ENCODE measurements at places on chromosomes 16 and 17.

DNA sequence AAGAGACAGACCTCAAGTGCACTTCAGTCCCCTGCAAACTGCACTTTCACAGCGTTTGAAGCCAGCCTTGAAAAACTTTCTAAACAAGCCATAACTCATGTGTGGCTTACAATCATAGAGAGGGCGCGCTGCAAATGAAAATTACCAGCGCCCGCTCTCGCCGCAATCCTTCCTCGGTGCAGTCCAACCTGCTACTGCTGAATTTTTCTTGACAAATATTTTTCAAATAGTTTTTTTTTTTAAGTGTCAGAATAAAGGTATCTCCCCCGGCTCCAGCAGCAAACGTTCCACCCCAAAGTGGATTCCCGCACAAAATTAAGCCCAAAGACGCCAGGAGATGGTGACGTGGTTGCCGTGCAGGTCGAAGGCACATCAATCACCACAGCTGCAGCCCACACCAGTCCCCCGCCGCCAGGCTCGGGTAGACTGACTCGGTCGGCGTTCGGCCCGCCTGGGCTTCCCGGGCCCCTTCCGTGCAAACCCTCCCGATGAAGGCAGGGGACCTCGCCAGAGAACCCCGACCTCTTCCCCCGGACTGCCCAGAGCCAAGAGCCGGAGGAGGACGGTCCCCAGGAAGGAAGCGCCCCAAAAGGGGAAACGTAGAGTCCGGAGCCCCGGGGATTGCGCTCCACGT is 630 bp downstream of the GRB2 start:
- DNase-seq, result peak; percentile 61

DNA sequence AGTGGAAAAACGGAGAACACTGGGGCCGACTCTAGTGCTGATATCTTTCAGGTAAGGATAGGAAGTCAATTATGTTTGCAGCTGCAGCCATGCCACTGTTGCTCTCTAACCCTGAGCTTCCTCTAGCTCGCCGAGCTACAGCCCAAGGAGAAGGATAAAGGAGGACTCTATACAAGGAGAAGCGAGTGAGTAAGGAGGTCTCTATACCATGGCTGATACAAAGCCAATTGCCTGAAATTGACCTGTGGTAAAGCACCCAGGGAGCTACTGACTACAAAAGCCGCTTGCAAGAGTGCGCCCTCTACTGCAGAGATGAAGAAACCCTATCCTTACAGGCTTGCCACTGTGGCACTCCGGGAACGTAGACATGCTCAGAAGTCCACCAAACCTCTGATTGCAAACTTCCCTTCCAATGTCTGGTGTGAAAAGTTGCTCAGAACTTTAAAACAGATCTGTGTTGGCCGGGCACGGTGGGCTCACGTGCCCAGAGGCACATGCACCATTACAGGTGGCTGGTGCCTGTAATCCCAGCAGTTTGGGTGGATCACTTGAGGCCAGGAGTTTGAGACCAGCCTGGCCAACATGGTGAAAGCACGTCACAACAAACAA is 10.8 kb upstream of the SLC46A1 start:
- peak; percentile 52 for DNase-seq

DNA sequence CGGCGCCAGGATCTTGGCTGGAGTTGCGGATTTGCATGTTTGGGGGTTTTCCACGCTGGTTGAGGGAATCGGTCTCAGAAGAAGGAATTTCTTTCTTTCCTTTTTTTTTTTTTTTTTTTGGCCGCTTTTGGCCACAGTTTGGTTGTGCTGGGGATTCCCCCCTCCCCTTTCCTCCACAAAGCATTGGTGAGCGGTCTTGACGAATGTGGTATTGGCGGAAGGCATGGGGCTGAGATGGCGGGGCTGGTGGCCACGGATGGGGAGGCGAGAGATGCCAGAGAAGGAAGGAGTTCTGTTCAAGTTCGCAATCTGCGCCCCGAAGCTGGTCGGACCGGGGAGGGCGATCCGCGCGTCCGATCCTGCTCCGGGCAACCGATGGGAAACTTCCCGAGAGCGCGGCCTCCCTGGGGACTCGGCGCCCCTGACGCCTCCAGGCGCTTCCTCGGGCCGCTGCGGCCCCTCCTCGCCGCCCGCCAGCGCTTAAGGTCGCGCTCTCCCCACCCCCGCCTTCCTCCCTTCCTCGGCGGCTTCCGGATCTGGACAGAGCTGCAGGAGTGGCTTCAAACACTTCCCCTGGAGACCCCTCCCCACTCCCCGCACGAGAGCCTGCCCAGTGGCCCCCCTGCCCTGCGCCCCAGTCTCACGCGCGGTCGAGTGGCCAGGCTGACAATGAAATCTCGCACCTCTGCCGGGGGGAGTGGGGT is 43.2 kb downstream of the RAI1 start:
- peak; percentile 11 for DNase-seq

DNA sequence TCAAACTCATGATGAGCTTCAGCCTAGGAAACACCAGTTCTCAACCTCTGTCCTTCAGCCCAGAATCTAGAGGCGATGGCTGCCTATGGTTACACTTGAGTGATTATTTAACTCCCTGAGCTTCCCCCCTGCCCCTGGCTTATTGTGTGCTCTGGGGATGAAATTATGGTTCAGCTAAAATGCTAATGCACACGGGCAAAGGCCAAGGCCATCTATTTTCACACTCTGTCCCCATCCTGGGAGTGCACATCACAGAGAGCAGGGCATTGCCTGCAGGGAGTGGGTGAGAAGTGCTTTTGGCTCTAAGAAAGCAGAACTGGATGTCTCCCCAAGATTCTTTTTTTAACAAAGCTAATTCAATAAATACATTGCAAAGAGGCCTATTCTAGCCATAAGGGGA is 21.6 kb upstream of the CACNG5 start:
- no peak for DNase-seq

GRCh38 chr17:51601622-51602261 is 341.4 kb downstream of the UTP18 start:
- DNase-seq, result no peak

DNA sequence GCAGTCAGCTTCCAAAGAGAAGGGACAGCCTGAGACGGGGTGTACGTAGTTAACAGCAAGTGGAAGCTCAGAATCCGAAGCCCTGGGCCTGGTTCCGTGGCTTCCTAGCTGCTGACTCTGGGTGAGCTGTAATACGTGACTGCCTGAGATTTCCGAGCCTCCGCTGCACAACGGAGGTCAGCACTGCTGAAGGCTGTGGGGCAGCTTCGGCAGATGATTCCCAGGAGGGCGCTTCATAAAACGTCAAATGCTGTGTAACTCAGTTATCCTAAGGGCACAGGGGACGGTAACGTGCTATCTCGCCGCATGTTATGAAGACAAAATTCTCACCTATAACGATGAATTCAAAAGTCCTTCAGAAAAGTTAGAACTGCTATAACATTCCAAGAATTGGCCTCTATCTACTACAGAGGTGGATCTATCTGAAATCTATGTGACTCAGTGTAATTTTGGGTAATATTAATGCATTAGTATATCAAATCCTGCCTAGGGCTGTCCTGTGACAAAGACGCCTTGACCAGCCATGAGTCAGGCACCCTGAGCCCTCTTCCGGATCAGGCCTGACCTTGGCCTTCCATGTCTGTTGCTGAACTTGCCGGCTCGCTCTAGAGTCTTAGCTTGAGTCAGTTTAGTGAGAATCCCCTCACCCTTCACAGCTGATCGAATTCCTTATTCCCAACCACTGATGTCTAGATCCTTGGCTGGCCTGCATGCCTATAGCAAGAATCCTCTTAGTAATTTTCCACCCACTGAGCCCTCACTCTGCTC is 43.5 kb downstream of the MARF1 start:
- no peak for DNase-seq

DNA sequence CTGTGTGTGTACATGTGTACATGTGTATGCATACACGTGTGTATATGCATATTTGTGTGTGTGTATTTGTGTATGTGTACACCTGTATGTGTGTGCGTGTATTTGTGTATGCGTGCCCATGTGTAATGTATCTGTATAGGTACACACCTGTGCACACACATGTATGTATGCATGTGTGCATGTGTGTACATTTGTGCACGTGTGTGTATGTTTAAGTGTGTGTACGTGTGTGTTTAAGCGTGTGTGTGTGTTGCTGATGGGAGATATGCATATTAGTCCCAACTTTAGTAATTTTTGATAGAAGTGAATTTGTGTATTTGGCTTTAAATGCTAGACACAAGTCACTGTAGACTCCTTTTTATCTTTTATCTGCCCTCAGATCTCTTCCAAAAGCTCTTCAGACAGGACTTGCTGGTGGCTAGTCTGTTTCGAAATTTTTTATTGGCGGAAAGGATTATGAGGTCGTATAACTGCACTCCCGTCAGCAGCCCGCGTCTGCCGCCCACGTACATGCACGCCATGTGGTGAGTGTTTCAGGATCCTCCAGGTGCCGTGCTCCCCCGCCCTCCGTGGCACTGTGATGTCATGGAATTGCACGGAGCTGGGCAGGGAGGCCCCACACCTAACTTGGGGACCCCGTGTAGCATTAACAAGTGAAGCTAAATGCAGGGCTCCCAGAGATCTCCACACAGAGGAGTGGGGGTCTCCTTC is 168.8 kb upstream of the CHMP6 start:
- no peak for DNase-seq

GRCh38 chr16:16908077-16908476 is 529.1 kb downstream of the NPIPA7 start:
- no peak for DNase-seq

- no peak for DNase-seq
Observed at GRCh38 chr16:65895906-65896305, 470.6 kb upstream of the CDH5 start.

DNA sequence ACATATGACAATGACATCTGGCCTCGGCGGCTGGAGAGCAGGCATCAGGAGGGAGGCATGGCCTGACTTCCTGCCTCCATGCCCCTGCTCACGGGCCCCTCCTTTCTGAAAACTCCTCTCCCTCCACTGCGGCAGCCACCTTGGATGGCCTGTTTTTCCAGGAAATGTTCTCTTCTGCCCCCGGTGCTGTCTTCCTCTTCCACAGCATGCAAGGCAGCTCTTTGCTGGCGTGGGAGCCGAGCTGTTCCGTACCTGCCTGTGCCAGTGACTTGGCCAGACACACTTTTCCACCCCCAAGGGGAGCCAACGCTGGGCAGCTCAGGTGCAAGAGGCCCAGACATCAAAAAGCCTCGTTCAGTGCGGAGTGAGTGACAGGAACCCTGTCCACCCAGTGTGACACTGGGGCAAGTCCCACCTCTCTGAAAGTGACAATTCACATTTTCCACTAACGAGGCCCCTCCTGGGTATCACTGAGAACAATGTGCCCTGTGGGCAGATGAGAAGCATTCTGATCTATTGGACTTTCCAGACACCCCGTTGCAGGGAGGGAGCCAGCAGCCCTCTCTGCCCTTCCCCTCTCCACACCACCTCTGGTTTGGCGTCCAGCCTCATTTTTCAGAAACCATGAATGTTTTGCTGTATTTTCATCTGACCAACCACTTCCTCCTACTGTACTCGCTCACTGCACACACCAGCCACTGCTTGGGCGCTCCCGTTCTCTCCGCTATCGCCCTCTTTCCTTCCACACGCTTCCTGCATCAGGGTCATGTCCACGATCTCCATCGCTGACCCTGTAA is 31.2 kb downstream of the NSMCE1 start:
- DNase-seq, result peak; percentile 82

DNA sequence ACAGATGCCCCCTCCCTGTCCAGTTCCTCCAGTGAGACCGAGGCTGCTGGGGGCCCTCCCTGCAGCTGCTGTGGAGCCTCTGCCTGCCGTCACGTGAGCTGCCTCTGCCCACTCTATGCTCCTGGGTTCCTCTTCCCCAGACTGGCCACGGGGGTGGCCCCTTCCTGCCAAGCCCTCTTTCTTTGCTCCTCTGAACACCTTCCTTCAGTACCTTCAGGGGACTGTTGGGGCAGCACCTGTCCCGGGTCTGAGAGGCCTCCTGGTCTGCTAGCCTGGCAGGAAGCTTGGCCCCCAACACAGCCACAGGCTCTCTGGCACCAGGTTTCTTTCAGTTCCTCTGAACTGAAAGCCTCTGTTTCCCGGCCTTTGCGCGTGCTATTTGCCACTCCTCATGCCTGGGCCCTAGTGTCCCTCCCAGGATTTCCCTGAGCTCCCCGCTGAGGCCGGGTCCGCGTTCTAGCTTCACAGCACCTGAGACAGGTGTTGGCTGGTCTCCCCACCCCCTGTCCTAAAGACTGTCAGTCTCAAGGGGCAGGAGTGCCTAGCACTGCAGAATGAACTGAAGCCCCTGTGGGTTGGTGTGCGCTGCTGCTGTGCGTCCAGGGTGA is 6.6 kb upstream of the ATP6V0C start:
- DNase-seq, result no peak

All from activated naive CD4-positive, alpha-beta T cell treated with Interleukin-2 at 50 U/mL for 16 hours (primary cell).